ENCODE measurements at places on chromosomes 7 and 10. TPM values are rescaled to one million over a fixed set of nuclear protein-coding genes. Genes with fewer than 3 reads are reported as not detected.

DNA sequence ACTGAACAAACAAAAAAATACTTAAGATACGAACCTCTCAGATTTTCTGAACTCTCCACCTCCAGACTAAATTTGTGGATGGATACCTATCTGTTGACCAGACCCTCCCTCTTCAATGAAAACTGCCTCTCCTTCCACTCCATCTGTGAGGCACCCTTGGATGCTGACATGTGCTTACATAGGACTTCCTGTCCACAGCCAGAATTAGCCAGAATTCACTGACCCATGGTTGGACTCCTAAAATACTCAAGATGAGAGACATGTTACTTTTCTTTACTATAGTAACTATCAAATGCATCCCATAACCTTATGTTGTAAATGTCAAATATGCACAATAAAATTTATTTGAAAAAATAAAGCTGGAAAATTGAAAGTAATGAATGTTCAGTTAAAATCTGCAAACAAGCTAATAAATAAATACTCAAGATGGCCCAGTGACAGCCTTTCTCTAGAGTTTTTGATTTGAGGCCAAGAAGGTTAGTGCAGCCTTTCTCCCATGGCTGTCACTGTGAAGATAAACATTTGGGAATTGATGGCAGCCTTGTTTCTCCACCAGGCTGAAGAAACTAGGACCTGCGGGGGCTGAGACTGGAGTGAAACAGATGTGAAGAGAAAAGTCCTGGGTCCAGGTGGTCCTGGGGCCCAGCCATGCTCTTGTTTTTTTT, 287.0 kb downstream of the ZEB1 start:
- DNase-seq, result no peak
- H3K4me1 ChIP-seq, result peaks cover 13% of the 10 kb centered on the region
- H3K27me3 ChIP-seq, result peaks cover 8% of the 10 kb centered on the region

- no peak overlapping the region for H3K4me3 ChIP-seq
- no peak for DNase-seq
- peaks cover 14% of the 10 kb centered on the region for H3K4me1 ChIP-seq
- no peak overlapping the region for H3K27ac ChIP-seq
- H3K36me3 ChIP-seq, result no peaks in the 10 kb centered on the region
These were observed 4.8 kb downstream of the PANK1 start for GRCh38 chr10:89640241-89640640.

GRCh38 chr10:31902625-31903024, 26.0 kb downstream of the ARHGAP12 start:
- DNase-seq, result no peak
- H3K4me1 ChIP-seq, result peaks cover 11% of the 10 kb centered on the region
- H3K27ac ChIP-seq, result no peak overlapping the region
- no peak overlapping the region for H3K4me3 ChIP-seq
- no peaks in the 10 kb centered on the region for H3K36me3 ChIP-seq

The NPFFR1 gene
- total RNA-seq, result not detected

The SEPTIN7 gene
- total RNA-seq, result 189 TPM

The AGK gene
- total RNA-seq, result 26.1 TPM

Measured in glutamatergic neuron (in vitro differentiated cells).